ENCODE measurements at places on chromosomes 1 and 21.

DNA sequence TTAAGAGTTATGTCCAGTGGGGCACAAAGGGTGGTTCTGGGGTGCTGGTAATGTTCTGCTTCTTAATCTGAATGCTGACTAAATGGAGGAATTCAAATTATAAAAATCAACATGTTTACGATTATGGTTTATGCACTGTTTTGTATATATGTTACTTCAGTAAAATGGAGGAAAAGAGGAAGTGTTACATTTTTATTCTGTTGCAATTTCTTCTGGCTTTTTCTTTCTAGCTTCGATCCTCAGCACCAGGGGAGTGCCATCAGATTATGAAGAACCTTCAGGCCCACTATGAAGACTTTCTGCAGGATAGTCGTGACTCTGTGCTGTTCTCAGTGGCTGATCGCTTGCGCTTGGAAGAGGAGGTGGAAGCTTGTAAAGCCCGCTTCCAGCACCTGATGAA, 105.5 kb downstream of the MACF1 start:
- no peak for DNase-seq

- no peak for DNase-seq
These were observed 36.9 kb downstream of the WDR64 start for GRCh38 chr1:241688940-241689368.

GRCh38 chr1:162970021-162970420, 99.1 kb upstream of the RGS4 start:
- no peak for DNase-seq

DNA sequence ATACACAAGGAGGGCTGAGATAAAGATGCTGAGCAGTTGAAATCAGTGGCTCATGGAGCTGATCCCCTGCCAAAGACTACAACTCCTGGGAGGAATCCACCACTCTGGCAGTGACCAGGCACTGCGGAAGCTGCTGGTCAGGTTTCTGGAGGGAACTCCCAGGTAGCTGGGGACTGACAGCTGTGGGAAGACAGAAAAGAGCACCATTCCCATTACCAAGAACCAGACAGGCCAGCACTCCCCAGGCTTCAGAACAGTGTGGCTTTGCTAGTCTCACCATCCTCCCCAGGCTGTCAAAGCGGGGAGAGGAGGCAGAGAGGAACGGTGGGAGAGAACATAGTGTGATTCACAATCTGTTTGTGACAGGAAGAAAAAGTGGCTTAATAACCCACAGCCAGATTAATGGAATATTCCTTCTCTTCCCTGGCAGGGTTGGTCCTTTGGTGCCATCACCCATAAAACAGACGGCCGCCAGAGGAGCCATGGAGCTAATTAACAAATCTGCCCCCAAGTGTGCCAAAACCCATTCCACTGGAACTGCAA, 92.1 kb downstream of the MAB21L3 start:
- DNase-seq, result no peak

GRCh38 chr1:211920141-211920572, 89.6 kb upstream of the LPGAT1 start:
- DNase-seq, result no peak
